Brain pericyte (primary cell): ENCODE measurements at places on chromosomes 6 and 20.

DNA sequence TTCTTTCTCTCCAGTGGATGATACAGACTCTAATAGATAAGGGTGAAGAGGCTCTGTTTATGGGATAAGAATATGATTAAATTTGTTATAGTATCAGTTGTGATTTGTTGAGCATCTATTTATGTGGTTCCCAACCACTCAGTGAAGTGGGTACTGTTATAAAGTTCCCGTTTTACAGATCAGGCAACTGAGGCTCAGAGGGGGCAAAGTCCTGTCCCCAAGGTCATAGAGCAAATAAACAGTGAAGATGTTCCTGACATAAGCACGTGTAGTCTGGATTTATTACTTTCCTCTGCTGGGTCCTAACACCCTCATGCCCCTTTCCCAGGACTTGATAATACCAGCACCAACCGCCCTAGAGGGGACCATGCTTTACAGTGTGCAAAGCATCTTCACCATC is 4.1 kb downstream of the DUSP15 start:
- no peak for DNase-seq

GRCh38 chr20:50756447-50756846 is 25.1 kb downstream of the PARD6B start:
- no peak for DNase-seq

- DNase-seq, result no peak
Observed at GRCh38 chr20:33076662-33077372, 2.6 kb upstream of the BPIFB4 start.

- no peak for DNase-seq
Observed at GRCh38 chr6:46513533-46513932, 22.3 kb upstream of the RCAN2 start.

DNA sequence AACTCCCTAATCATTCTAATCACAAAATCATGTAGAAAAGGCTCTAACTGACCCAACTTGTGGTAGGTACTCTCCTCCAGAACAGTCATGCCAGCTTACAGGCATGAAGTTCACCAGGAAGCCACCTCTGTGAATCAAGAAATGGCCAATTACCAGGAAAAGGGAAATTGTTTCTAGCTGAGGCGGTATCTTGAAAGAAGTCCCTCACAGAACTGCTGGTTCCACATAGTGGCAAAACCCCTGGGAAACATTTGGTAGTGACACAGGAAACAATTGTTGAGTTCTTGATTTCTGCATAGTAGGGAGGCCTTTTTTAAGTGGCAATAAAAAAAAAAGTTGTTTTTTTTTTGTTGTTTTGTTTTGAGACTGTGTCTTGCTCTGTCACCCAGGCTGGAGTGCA is 3.4 kb upstream of the ZHX3 start:
- no peak for DNase-seq

- DNase-seq, result no peak
Observed at GRCh38 chr6:15434263-15434662, 188.4 kb downstream of the JARID2 start.

- no peak for DNase-seq
Observed at GRCh38 chr6:78132671-78133410, 480.0 kb downstream of the MEI4 start.
